ENCODE measurements at places on chromosomes 7 and 10. TPM values are rescaled to one million over a fixed set of nuclear protein-coding genes. Genes with fewer than 3 reads are reported as not detected.

The ACHE gene
- not detected for total RNA-seq

The HHEX gene
- 4.6 TPM for total RNA-seq

The PLXNA4 gene
- total RNA-seq: 2.0 TPM

The GPR15LG gene
- total RNA-seq: not detected

The PNLIPRP1 gene
- not detected for total RNA-seq

The ADGRA1 gene
- not detected for total RNA-seq

The ABHD11 gene
- 12.0 TPM for total RNA-seq

The CNNM1 gene
- under 0.01 TPM for total RNA-seq

The VPS26A gene
- total RNA-seq: 35.2 TPM

The ASAH2 gene
- total RNA-seq: 0.26 TPM

The TUBAL3 gene
- not detected for total RNA-seq

The PNLIPRP3 gene
- not detected for total RNA-seq

The ELMO1 gene
- total RNA-seq: 6.3 TPM

The VAX1 gene
- total RNA-seq: not detected

The TCAF2 gene
- 1.7 TPM for total RNA-seq

The FAM170B gene
- not detected for total RNA-seq

The HOXA11 gene
- not detected for total RNA-seq

The PPP1R3C gene
- total RNA-seq: 124 TPM

The COL17A1 gene
- total RNA-seq: 1.3 TPM

The PLAC9 gene
- total RNA-seq: 73.6 TPM

The PTEN gene
- 172 TPM for total RNA-seq

The CHAT gene
- not detected for total RNA-seq

The FXYD4 gene
- total RNA-seq: not detected

The BPGM gene
- total RNA-seq: 46.6 TPM

The PLOD3 gene
- total RNA-seq: 61.0 TPM

The LIPM gene
- not detected for total RNA-seq

The TLX1 gene
- not detected for total RNA-seq

The CPXM2 gene
- 99.2 TPM for total RNA-seq

The ODAD2 gene
- total RNA-seq: 0.40 TPM

The HYAL4 gene
- total RNA-seq: not detected

The CYP2C8 gene
- not detected for total RNA-seq

The GIMAP5 gene
- 0.12 TPM for total RNA-seq

The MYH16 gene
- total RNA-seq: not detected

The NACAD gene
- total RNA-seq: 0.53 TPM

The BUD31 gene
- total RNA-seq: 167 TPM

The AUTS2 gene
- total RNA-seq: 4.6 TPM

The AKR1D1 gene
- total RNA-seq: not detected

The HOXA5 gene
- total RNA-seq: not detected

The SERPINE1 gene
- 413 TPM for total RNA-seq

The SEMA3E gene
- total RNA-seq: 0.06 TPM

The TCF7L2 gene
- total RNA-seq: 2.6 TPM

The SPRN gene
- 0.12 TPM for total RNA-seq

The THSD7A gene
- 1.1 TPM for total RNA-seq

The TMEM273 gene
- 0.37 TPM for total RNA-seq

The ATOH7 gene
- total RNA-seq: not detected
